ENCODE measurements at places on chromosomes 13 and 19.

DNA sequence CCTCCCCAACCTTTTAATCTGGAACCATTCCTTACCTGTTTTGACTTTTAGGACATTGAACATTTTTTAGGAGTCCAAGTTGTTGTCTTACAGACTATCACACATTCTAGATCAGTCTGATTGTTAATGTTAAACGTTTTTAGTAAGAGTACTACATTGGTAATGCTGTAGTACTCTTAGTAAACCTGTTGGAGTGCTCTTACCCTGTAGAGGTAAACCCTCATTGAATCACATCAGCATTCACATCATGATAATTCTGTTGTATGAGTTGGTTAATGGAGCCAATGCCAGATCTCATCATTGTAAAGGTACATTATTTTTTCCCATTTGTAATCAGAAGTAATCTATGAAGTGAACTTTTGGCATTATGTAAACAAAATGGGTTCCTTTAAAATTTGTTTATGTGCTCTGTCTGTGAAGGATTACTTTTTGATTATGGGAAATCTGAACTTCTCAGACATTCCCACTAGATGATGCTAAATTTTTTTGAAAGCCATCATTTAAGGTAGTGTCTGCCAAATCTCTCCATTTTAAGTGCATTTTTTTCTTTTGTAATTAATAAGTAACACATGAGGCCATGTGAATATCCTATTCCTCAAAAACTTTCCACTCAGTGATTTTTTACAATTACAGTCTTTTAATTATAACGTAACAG, 55.2 kb downstream of the VWA8 start:
- peak; percentile 70 for DNase-seq

DNA sequence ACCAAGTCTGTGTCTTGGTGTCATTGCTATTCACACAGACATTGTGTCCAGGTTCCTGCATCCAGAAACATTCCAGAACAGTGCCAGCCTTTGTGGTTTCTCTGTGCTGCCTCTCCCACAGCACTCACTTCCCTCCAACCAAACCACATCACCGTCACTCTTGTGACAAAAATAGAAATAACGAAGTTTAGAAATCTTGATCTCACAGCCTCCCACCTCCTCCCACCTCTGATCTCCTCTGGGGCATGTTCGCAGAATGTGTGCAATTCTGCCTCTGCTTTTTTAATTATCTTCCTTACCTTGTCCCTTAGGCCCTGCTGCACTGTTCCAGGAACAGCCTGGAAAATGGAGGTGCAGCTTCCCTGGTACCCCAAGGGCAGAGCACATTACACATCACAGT, 8.7 kb upstream of the SERPINE3 start:
- peak; percentile 16 for DNase-seq

- DNase-seq, result no peak
Measured at GRCh38 chr13:111303559-111303958, 16.9 kb upstream of the TEX29 start.

DNA sequence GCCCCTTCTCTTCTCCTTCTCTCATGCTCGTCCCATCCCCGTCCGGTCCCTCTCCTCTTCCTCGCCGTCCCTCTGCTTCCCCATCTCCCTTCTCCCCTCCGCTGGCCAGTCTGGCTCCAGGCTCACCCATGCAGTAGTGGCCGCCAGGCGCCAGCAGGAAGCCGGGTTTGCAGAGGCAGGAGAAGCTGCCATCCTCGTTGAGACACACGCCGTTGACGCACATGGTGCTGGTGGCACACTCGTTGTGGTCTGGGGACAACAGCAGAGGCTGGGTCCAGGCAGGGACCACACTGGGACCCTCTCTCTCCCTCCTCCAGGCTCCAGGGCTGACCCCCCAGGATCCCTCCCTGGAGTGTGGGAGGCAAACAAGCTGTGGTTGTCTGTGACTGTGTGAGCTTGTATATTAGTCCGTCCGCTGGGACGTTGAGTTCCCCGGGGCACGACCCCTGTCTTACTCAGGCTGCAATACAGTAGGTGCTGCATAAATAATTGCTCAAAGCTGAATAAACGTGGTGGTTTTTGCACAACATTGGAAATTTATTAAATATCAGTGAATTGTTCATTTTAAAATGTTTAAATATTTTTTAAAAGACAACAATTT, 16.4 kb downstream of the FBN3 start:
- no peak for DNase-seq

DNA sequence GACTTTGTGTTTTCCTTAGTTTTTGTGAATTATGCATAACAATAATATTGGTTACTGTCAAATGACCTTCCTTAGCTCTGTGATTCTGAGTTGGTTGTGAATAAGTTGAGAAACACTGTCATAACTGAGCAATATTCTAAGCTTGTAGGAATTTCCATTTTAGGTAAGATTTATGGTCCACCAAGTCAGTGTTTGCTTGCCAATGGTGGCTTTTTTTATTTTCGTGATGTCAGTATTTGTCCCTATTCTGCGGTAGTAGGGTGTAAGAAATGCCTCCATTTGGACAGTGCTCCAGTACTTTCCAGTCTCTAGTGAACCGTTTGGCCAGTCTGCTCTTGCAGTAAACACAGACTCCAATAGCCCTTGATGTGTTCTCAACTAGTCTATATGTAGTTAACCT, 94.7 kb downstream of the FRY start:
- no peak for DNase-seq

- DNase-seq, result peak; percentile 18
Measured at GRCh38 chr13:40221460-40222201, 444.8 kb downstream of the FOXO1 start.

GRCh38 chr13:45162821-45163220, 38.0 kb downstream of the KCTD4 start:
- DNase-seq, result no peak

DNA sequence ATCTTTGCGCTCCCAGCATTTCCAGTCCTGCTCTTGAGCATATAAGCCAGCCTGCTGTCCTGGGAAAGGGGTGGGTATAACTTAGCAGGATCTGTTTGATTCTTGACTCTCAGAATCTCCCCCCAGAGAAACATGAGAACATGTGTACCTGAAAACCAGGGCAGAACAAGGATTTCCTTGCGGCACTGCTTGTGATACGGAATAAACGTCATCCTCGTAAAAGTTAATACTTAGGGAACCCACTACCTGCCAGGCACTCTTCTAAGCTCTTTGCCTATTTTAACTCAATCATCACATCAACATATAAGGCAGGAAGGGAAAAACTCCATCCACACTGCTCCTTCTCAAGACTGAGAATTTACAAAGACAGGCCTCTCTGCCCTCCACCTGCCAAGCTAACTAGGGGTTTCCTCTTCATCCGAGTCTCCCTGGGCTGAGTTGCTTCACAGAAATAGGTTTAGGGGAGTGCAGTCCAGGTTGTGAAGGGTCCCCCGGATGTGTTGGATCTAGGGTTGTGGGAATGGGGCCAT, 1.1 kb downstream of the ZNF653 start:
- no peak for DNase-seq

DNA sequence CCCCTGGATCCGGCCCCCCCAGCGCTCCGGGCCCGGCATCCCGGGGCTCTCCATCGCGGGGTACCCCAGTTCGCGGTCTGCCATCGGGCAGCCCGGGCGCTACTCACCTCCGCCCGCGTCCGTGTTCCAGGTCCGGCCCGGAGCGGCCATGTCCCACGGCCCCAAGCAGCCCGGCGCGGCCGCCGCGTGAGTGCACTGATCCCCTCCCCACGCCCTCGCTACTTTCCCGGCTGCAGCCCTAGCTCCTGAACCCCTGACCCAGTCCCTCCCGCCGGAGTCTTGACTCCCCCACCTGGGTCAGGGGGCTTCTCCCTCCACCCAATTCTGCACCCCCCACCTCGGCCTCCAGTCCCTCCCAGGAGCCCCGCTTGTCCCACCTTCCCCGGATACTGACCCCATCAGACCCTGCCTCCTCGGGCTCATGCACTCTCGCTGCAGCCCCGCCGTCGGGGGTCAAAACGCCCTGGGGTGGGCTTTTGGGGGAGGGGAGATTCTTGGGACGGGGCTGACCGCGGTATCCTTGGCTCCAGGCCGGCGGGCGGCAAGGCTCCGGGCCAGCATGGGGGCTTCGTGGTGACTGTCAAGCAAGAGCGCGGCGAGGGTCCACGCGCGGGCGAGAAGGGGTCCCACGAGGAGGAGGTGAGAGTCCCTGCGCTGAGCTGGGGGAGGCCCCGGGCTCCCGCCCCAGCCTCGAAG, 566 bp downstream of the HMG20B start:
- DNase-seq, result peak; percentile 42

DNA sequence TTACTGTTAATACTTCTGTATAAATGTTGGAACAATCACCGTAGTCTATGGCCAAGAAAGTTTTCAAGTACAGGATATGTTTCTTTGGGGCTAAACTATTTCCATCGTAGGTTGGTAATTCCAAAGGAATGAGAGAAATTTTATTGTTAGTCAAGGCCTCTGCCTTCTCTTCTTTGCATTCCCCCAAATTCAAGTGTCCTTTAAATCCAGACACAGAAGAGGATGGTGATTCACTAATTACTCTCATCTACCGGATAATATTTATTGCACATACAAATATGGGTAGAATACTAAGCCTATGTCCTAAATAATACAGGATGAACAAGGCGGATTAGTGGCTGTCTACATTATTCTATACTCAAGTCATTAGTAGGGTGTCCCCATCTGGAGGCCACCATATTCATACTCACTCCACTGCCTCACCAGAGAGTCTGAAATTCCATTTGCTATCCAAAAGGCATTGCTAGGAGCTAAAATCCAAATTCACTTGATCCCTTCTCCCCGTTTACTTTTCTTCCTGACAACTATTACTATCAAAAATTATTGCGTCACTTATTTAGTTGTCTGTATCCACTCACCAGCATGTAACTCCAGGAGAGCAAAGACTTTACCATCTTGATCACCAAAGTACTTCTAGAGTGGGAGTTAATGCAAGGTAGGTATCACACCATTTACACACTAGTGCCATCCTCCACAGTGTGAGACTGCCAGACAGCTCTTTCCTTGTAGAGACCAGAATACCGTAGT, 82.4 kb upstream of the SGCG start:
- DNase-seq, result no peak

GRCh38 chr13:38417727-38418126, 68.1 kb downstream of the UFM1 start:
- DNase-seq, result peak; percentile 28

DNA sequence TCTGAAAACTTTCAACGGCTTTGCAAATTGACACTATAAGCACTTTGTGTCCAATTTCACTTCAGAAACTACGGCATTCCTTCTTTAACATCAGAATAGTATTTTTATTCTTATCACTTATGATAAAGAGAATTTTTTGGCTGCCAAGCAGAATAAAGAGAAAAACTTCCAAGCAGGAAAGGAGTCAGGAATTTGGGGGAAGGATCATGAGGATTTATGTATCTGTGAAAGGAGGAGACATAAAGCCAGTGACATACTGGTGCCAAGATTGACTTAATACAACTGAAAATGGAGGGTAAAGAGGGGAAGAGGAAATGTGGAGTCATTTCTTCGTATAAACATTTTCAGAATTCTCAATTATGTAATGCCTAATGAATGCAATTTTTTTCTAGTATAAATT, 94.7 kb downstream of the RBM26 start:
- no peak for DNase-seq

DNA sequence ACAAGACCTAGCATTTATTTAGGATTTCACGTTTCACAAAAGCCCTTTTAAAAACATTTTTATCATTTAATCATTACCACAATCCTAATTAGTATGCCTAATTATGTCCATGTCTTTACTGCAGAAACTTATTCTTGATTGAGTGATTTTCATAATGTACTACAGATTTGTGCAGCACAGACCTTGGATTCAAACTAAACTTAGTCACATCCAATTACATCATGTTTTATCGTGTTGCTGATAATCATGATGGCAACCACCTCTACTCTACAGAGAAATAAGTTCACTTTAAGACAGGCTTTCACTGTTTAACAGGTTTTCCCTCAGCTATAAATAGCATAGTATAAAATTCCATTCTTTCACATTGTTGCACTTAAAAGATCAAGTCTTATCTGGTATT, 240.9 kb upstream of the RFC3 start:
- DNase-seq, result no peak

DNA sequence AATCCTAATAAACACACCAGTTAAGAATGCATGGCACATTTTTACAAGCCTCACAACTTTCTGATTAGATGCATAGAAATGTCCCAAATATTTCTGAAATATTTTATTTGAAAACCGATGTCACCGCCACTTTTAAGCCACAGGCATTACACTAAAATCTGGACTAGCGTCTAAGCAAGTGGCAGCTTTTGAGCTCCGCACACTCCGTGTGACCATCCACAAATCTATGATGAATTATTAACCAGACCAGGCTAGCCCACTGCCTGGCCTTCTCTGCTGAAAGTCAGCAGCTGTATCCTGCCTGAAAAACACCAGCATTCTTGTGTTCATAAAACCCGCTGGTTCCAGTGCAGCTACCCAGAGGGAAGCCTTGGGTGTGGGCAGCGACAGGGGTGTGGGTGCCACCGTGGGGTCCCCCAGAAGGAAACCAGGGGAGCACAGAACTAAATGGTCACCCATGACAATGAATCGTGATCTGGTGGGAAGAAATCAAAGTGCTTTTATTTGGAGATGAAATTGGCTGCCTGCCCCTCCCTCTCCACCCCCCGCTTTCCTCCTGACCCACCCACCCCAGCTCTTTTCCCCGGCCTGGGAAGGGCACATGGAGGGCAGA, 13.8 kb downstream of the RASA3 start:
- DNase-seq, result no peak

All from GM12865 (cell line).